ENCODE measurements at places on chromosomes 16 and 17. TPM values are rescaled to one million over a fixed set of nuclear protein-coding genes. Genes with fewer than 3 reads are reported as not detected.
A peak's percentile ranks its signal among the peaks of the same experiment; 100 is the strongest.

The KRT222 gene
- total RNA-seq, result not detected

- H3K36me3 ChIP-seq, result peaks cover 58% of the 10 kb centered on the region
- H3K27me3 ChIP-seq, result no peaks in the 10 kb centered on the region
Observed at GRCh38 chr16:24800586-24800985, 45.2 kb upstream of the SLC5A11 start.

DNA sequence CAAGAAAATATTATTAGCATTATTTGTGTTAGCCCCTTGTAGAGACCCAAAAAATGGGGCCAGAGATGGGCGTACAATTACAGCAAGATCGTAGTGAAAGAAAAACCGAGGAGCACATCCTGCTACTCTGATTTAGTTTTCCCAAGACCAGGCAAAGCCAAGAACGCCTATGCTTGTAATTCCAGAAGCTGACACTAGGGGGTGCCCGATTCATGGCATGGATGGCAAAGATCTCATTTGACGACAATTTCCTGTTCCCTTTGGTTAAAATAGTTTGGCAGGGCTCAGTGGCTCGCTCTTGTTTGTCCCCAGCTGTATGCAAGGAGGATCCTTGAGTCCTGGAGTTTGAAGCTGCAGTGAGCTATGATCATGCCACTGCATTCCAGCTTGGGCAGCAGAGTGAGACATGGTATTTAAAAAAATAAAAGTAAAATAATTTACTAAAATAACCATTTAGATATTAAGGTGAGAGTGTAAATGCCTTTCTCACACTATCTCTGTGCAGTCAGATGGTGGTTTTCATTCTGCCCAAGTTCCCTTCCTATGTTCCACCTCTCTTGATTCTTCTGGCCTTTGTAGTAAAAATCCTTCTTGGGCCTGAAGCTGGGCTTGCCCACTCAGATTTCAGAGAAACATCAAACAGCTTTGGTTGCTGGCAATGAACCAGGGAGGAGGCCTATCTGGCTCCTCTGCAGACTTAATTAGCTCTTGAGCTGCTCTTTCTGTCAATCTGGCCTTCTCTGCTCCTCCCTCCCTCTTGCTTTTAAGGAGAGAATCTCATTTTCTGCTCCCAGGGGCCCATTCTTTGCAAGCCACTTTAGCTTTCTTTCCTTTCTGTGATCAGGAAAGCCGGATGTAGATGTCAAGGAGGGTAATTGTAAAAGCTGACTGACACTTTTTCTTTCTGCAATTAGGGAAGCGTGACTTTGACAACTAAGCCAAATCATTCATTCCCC is 31.2 kb downstream of the TMEM238L start:
- DNase-seq, result no peak
- H3K27me3 ChIP-seq, result peaks cover 3% of the 10 kb centered on the region
- H3K4me3 ChIP-seq, result no peak overlapping the region

DNA sequence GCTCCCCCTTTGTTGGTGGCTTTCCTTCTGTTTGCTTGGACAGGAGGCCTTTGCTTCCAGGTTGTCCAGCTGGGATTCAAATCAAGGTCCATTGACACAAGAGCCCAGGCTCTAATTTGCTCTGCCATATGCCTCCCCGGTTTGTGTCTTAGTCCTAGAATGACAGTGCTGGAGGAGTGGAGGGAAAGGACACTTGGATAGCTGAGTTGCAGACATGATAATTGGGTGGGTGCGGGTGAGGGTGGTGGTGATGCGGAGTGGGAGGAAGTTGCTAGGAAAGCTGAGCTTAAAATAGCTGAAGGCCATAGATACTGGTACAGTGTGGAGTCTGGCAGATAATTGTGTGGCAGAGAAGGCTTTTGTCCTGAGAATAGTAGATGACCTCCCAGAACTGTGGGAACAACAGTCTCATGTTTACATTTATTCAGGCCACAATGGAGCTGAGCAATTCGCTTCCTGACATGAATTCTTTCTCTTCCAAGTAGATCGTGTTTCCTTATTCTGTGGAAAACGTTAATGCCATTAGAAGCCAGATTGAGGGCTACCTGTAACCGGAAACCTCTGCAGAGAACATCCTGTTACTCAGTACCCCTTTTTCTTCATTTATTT is 23.8 kb downstream of the SEC14L1 start:
- no peak for DNase-seq
- H3K4me1 ChIP-seq, result peaks cover 53% of the 10 kb centered on the region
- H3K27ac ChIP-seq, result peak overlapping the region; percentile 1
- no peaks in the 10 kb centered on the region for H3K27me3 ChIP-seq

GRCh38 chr17:73203788-73204479 is 11.1 kb downstream of the COG1 start:
- H3K4me3 ChIP-seq, result no peak overlapping the region
- no peak for DNase-seq
- H3K4me1 ChIP-seq, result no peaks in the 10 kb centered on the region
- no peaks in the 10 kb centered on the region for H3K27me3 ChIP-seq
- peaks cover 63% of the 10 kb centered on the region for H3K36me3 ChIP-seq
- H3K27ac ChIP-seq, result peak overlapping the region; percentile 39

Data from mesothelial cell of epicardium (in vitro differentiated cells).